ENCODE measurements at places on chromosomes 16 and 17.

DNA sequence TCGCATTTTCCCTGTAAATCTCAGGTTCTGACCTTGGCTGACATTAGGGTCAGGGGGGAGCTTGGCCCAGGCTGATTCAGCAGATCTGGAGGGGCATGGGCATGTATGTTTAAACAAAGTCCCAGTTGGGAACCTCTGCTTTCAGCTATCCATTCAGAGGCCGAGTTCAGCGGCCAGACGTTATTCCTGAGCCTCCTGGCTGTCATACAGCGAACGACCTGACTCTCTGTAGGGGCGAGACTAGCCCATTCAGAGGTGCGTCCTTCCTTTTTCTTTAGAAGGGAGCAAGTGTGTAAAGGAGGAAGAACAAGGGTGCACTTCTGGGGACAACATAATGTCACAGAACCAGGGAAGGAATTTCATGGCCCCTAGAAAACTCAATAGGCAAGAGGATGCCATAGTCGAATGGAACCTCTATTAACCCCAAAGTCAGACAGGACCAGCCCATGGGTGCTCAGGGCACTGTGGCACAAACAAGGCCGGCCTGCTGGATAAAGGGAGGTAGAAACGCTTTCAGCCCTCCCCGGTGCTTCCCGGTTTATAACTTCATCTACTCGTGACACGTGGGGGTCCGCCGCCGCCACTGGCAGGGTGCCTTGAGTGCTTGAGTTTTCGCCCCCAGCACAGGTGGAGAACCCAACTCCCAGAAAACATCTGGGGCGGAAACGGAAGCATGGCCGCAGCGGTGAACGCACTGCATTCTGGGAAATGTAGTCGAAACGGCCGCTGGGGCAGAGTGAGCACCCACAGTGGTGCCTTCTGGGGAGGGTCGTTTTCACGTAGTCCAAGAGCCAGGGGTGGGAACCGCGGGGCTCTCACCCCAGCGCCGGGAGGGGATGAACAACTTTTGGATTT, 33.2 kb upstream of the PLCG2 start:
- H3K27ac ChIP-seq, result no peak overlapping the region
- H3K4me1 ChIP-seq, result peaks cover 3% of the 10 kb centered on the region
- H3K27me3 ChIP-seq, result no peaks in the 10 kb centered on the region
- peak overlapping the region; percentile 67 for H3K4me3 ChIP-seq
- DNase-seq, result peak; percentile 91

DNA sequence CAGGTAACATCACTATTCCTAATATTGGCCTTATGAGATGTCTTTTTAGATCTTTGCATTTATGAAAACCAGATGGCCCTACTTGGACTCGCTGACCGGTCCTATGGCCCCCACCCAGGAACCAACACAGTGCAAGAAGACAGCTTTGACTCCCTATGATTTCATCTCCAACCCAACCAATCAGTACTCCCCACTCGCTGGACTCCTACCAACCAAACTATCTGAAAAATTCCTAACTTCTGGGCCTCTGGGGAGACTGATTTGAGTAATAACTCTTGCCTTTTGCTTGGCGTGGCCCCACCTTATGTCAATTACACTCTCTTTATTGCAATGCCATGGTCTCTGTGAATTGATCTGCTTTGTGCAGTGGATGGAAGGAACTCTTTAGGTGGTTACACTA, 828.9 kb downstream of the CDH11 start:
- H3K4me3 ChIP-seq, result no peak overlapping the region
- H3K36me3 ChIP-seq, result no peaks in the 10 kb centered on the region
- H3K4me1 ChIP-seq, result no peaks in the 10 kb centered on the region
- DNase-seq, result no peak

DNA sequence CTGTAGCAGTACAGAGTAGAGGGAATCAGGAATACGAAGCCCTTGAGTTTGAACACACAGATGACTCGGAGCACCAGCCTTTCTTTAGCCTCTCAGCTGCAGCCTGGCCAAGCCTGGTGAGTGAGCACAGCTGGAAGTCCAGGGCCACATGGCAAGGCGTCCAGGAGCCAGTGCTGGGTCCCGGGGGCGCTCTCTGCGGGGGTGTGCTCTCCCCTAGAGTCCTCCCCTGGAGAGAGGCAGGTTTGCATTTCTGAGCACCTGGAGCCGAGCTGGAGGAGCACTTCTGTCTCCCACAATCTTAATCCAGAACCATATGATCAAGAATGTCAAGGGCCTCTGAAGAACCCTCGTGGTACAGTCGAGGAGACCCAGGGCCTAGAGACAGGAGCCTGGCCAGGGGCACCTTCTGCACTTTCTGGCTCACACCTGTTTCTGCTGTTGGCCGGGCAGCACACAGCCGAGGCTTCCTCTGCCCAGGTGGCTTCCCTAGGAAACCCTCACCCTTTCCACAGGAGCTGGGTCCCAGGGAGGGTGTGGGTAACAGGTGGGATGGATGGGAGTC, 78.3 kb downstream of the PLD6 start:
- no peak overlapping the region for H3K4me3 ChIP-seq
- H3K4me1 ChIP-seq, result peaks cover 8% of the 10 kb centered on the region

DNA sequence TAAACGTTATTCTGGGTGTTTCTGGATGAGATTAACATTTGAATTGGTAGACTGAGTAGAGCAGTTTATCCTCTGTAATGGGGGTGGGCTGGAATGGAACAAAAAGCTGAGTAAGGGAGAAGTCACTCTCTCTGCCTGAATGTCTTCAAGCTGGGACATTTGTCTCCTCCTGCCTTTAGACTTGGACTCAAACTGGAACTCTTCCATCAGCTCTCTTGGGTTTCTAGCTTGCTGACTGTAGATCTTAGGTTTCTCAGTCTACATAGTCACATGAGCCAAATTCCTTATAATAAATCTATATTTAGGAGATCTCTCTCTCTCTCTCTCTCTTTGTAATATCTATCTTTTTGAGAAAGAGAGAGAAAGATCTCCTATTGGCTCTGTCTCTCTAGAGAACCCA, 553.3 kb upstream of the CDH11 start:
- no peaks in the 10 kb centered on the region for H3K4me1 ChIP-seq
- no peak overlapping the region for H3K4me3 ChIP-seq
- H3K36me3 ChIP-seq, result no peaks in the 10 kb centered on the region

GRCh38 chr16:24775455-24775854, 46.0 kb downstream of the TNRC6A start:
- H3K4me3 ChIP-seq, result no peak overlapping the region
- no peak for DNase-seq
- no peaks in the 10 kb centered on the region for H3K27me3 ChIP-seq
- peaks cover 18% of the 10 kb centered on the region for H3K4me1 ChIP-seq

GRCh38 chr17:70171159-70171558, 1.8 kb downstream of the KCNJ2 start:
- no peak overlapping the region for H3K4me3 ChIP-seq
- H3K4me1 ChIP-seq, result peaks cover 3% of the 10 kb centered on the region
- H3K27ac ChIP-seq, result no peak overlapping the region
- H3K36me3 ChIP-seq, result no peaks in the 10 kb centered on the region
- no peak for DNase-seq

Measured in osteoblast (primary cell).